Pulmonary artery endothelial cell (primary cell): ENCODE measurements at places on chromosomes 4 and X. TPM values are rescaled to one million over a fixed set of nuclear protein-coding genes. Genes with fewer than 3 reads are reported as not detected.

- DNase-seq: peak; percentile 35
Measured at GRCh38 chrX:72201836-72202536, 20.4 kb downstream of the PIN4 start.

GRCh38 chrX:115912372-115912897 lies 258.1 kb upstream of the AGTR2 start:
- no peak for DNase-seq

- no peak for DNase-seq
Measured at GRCh38 chrX:1500701-1501624, 36.0 kb downstream of the P2RY8 start.

DNA sequence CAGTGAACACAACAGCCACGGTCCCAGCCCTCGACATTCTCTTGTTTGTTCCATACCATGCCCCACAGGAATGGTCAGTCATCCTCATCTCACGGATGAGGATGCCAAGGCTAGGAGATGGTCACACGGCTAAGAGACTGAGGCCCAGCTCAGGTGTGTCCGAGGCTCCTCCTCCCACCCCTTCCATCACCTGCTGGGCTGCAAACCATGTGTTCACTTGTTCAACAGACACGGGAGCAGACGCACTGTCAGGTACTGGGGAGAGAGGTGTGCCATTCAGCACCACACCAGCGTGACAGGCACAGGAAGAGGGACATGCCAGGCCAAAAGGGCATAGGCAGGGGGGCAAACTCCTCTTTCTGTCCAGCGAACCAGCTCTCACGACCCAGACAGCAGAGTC lies 45.9 kb downstream of the ABLIM2 start:
- DNase-seq: no peak

DNA sequence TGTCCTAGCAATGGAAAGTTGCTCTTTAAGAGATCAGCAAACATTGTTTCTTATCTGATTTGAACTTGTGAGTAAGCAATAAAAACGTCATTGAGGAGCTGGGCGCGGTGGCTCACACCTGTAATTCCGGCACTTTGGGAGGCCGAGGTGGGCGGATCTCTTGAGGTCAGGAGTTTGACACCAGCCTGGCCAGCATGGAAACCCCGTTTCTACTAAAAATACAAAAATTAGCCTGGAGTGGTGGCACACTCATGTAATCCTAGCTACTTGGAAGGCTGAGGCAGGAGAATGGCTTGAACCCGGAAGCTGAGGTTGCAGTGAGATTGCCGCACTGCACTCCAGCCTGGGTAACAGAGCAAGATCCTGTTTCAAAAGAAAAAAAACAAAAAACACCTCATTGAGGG lies 11.2 kb upstream of the PLAC8 start:
- no peak for DNase-seq

DNA sequence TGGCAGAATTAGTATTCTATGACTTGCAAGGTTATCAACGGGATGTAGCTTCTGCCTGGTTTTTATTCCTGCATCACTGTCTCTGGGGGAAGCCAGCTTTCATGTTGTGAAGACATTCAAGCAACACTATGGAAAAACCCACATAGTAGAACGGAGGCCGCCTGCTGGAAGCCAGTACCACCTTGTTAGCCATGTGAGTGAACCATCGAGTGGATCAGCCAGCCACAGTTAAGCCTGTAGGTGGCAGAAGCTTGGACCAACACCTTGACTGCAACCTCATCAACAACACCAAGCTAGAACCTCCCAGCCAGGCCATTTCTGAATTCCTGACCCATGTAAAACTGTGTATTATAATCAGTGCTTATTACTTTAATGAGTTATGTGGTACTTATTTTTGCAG lies 538.2 kb downstream of the KCNIP4 start:
- no peak for DNase-seq

CXCL10 gene
- total RNA-seq: 0.28 and 0.33 TPM in 2 replicates

FAM47E gene
- total RNA-seq: under 0.01 and 0.33 TPM in 2 replicates

CC2D2A gene
- 12.3 and 13.2 TPM in 2 replicates for total RNA-seq
